ENCODE measurements at places on chromosomes 2 and 18.

DNA sequence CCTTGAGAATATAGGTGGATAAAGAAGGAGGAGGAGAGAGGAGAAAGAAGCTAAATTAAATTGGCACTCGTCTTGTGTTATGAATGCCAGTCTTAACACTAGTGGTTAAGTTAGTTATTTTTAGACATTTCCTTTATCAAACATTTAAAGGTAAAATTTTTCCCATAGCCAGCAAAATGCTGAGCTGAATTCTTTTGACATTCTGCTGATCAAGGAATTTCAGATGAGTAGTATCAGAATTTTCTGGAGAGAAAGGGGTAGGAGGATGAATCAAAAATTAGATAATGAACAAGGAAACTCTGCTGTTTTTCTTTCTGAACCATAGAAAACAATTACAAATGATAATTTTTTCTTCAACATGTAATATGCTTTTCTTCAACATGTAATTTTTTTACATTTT, 52.5 kb downstream of the ASXL3 start:
- no peak for DNase-seq

- DNase-seq, result no peak
Observed at GRCh38 chr2:117101613-117102012, 712.9 kb upstream of the DDX18 start.

DNA sequence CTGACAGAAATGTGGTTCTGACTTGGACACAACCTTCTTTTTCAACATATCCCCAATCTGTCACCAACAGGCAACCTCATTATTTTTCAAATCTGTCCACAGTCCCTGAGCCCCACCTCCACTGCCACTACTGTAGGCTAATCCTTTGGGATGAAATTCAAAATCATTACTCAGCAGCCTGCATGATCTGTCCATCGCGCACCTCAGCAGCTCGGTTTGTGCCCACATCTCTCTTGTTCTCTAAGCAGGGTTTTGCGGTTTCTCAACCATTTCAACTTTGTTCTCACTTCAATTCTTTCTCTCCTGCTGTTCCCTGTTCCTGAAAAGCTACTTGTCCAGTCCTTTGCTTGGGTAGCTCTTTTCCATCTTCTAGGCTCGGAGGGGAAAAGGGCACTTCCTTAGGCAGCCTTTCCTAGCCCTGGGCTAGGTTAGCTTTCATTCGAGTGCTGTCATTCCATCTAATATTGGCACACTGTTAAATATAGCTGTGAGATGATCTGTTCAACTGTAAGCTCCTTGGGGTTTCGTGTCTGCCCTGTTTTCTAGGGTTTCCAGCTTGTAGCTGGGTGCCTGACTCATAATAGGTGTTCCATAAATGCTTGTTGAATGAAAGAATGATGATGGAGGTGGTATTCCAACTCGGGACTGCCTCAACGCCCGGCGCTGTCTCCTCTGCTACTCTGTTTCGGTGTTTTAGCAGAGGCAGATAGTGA, 653 bp upstream of the ANKAR start:
- DNase-seq, result no peak

GRCh38 chr18:49100226-49100968, 149.6 kb upstream of the SMAD7 start:
- no peak for DNase-seq

- no peak for DNase-seq
Observed at GRCh38 chr2:136075476-136075875, 42.5 kb downstream of the CXCR4 start.

DNA sequence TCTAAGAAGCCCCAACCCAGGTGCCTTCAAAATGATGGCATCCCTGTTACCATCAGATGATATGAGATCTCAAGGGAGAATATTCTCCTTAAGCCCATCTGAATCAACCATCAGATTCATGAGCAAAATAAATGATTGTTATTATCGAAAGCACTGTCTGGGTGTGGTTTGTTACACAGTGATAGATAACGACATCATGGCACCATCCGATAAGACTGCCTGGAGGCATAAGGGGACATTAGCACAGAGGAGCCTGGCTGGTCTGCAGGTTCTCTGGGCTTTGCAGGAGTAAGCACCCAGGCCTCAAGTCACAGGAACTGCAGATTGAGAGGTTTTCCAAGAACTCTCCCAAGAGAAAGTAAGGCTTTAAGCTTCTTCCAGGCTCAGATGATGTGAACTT, 15.6 kb downstream of the BMP10 start:
- DNase-seq, result no peak

DNA sequence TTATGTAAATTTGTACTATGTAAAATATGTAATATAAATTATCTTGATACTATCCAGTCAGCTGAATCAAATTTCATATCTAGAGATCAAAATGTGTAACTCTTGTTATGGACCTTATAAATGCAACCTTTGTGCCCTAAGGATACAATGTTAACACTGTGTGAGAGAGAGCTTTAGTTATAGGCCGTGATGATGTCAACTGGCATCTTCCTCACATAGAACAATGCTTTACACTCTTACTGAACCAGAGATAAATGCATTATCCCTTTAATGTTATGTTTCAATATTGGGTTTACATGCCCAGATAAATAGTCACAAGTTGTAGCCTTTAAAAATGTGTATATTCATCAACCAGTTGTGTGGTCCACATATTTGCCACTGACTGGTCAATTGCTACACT, 115.1 kb downstream of the KCNJ3 start:
- no peak for DNase-seq

GRCh38 chr2:239300871-239301735, 99.7 kb downstream of the HDAC4 start:
- DNase-seq, result no peak

- no peak for DNase-seq
Observed at GRCh38 chr2:192215096-192215877, 20.6 kb upstream of the TMEFF2 start.

- no peak for DNase-seq
Observed at GRCh38 chr2:185667452-185667851, 71.2 kb upstream of the FSIP2 start.
